IPS DF 6.9 (cell line): ENCODE measurements at places on chromosomes 5 and 9.

DNA sequence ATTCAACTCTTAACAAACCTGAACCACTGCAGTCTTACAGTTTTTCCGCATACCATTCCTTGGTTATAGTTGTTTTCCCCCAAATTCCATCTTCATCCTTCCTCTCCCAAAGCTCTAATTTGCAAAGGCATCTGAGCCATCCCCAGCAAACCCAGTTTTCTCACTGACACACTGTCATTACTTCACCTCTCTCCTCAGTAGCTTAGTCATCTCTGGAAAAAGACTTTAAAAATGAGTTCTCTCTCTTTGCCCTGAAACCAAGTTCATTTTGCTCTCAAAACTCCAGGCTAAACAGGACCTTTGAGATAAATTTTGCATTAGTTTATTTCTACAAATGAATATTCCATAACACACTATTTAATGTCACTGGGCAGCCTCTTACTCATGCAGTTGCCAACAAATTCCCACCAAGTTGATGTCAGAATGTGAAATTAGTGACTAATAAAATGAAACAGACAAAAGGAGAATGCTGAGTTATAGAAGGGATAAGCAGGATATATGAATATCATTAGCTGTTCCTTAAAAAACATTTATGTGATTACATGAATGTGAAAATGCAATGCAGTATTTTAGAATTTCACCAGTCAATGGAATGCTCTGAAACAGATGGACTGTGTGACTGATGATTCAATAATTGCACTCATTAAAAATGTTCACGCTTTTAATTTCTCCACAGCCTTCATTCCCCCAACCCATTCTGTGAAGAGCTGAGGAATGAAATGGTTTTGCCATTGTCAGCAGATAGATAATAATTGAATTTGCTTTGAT, 107.4 kb upstream of the DMAC1 start:
- DNase-seq = no peak

GRCh38 chr5:93793159-93793781, 51.9 kb upstream of the POU5F2 start:
- DNase-seq = no peak

DNA sequence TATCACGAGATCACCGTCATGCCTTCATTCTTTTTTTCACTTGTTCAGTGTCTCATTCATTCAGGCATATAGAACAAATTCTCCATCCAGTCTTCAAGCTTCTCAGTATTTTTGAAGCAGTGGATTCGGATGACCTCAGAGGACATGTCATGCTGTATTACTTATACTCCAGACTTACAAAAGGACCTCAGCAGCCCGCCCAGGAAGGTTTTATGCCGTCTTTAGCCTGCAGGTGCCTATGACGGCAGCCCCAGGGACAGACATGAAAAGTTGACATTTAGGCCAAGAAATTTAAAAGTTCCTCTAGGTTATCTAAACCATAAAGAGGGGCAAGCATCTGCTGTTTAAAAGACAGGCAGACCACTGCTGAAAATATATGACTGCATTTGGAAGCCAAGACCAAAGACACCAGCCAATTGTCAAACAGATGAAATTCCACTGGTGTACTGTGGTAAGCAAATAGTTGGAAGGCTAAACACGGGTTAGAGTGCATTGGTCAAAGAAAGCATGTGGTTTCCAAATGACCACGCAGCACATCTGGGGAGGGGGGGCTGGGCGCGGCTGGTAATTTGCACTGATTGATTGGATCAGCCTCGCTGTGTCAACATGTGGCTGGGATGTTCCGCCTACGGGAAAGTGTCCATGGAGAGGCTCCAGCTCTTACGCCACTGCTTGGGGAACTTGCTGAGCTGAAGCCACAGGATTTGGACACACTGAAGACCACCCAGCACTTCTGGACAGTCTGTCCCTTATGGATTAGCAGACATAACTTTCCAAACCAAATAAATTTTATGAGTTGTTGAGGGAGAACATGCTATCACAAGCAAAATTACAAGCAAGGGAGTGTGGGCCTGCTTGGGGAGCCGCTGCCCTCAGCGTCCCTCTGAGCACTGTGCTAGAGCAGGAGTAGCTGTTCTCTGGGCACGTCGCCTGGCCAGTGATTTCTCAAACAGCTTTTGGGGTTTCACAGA, 173.6 kb downstream of the FANCC start:
- no peak for DNase-seq

- no peak for DNase-seq
Observed at GRCh38 chr9:13061390-13061789, 218.1 kb downstream of the MPDZ start.

GRCh38 chr9:109538346-109538745, 40.2 kb upstream of the PTPN3 start:
- DNase-seq = no peak

- DNase-seq = no peak
Observed at GRCh38 chr5:139637438-139638089, 10.6 kb upstream of the CXXC5 start.

GRCh38 chr5:93600409-93601070, 17.5 kb downstream of the NR2F1 start:
- DNase-seq = no peak

DNA sequence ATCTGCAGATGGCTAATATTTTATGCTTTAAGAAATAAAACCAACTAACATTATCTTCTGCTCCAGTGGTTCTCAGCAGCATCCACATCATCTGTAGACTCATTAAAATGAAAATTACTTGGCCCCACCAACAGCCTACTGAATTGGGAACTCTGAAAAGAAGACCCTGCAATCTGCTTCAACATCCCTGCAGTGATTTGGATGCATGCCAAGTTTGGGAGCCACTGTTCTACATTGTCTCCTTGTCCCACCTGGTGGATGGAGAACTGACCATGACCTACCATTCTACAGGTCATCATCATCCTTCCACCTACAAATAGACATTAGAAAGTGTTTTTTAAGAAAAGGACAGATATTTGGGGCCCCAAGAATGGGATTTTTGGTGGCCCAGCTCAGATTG, 71.1 kb downstream of the ACER2 start:
- DNase-seq = no peak

GRCh38 chr5:128522336-128522735, 15.7 kb downstream of the FBN2 start:
- no peak for DNase-seq

GRCh38 chr9:34437006-34437925, 21.1 kb downstream of the FAM219A start:
- DNase-seq = peak; percentile 81

DNA sequence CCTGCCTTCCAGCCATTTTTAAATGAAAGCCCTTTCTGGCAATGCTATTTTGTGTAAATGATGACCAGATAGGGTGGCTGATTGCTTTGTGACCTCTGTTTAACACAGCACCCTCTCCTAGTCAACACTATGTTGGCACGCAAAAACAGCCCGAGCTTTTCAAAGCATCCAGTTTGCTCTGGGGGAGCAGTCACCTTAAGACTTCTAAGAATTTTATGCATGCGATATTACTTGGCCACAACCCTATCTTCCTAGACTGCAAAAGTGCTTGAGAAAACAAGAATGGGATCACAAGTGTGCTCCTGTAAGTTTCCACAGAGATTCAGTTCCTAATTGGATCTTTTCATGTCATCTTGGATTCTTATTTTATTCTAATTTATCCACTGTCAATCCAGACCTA, 294.1 kb downstream of the ATPSCKMT start:
- no peak for DNase-seq

DNA sequence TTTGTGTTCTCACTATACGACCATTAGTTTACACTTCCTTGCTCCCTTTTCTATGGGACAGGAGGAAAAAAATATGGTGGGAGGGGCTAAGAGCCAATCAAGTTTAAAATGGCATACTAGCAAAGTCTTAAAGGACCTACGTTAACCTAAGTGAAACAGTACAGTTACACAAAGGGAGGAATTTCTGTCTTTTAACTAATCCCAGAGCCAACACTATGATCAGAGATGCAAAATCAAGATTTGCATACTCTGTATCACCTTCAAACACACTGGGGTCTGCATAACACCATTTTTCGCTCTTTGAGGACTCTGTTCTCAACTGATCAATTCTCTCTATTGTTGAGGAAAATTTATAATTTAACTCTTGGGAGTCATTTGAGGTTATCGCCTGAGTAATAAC, 49.8 kb downstream of the ALDH1A1 start:
- DNase-seq = no peak

- DNase-seq = no peak
Observed at GRCh38 chr9:93665128-93665636, 88.8 kb downstream of the PHF2 start.

DNA sequence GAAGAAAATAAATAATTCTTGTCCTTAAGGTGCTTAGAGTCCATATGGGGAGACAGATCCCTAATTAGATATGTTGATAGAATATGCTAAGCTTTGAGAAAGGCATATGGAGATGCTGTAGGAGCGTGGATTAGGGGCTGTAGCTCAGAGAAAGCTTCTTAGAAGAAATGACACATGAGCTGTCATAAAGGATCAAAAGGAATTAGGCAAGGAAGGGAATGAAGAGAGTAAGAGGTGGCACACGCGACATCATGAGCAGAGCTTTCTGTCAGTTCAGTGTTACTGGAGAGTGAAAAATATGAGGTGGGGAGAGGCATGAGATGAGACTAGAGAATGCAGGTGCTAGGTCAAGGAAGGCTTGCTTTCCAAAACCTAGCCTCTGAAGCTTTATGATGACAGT, 118.6 kb downstream of the KIAA0825 start:
- no peak for DNase-seq

- DNase-seq = no peak
Observed at GRCh38 chr9:69987457-69987856, 56.2 kb upstream of the MAMDC2 start.

GRCh38 chr5:122435761-122436160, 123.7 kb downstream of the SNCAIP start:
- no peak for DNase-seq

DNA sequence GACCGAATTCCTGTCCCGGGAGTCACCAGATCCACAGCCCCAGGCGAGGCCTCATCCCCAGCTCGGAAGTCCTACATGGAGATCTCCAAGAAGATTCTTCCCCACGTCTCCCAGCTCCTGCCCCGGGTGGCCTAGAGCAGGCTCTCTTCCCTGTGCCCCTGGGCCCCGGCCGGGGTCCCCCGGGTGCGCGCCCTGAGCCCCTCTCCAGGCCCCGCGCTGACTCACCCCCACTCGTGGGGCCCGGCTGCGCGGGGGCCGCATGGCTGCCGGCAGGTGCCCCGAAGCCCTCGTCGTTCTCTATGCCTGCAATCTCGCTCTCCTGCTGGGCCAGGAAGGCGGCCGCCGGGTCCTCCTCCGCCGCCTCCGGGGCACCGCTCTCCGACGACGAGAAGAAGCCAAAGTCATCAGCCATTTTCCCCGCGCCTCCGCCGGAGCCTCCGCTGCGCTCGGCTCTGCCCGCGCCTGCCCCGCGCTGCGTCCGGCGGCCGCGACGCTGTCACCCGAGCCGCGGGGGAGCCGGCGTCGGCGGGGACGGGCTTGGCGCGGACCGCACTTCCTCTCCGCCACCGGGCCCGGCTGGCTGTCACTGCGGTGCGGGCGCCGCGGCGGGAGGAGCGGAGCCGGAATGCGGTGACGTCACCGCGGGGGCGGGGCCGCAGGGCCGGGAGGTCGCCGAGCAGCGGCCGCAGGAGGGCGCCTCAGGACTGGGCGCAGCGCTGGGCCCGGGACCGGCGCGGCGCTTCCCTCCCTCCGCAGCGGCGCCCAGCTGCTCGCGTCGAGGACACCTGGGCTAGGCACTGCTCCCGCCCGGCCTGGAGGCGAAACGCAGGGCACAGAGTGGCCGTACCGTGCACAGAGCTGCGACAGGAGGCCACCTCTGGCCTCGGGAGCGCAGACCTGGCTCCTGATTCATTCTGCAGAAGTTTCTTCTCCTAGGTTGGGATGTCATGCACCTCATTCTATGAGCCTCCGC, at the start of gene CLTB:
Gene CLTB, minus strand, starts transcription at position 588 of the 973 bp plus-strand sequence. Its CDS starts 176 bp downstream, at position 412.
- DNase-seq = peak; percentile 79

GRCh38 chr9:121383715-121384114, 13.7 kb upstream of the STOM start:
- no peak for DNase-seq

DNA sequence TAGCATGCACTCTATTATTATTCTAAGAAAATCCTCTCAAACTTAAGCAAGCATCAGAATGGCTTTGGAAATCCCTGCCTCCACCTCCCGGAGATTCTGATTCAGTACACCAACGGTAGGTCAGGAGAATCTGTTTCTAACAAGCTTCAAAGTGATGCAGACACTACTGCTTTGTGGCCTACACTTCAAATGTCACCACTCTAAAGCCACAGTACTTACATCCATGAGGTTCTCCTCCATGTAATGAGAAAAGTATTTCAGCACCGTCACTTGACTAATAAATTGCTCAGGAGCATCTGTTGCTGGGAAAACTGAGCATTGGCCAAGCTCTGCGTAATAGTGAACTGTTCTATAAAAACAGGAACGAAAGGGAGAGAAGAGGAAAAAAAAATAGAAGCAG, 4.8 kb downstream of the PLK2 start:
- DNase-seq = no peak
